ENCODE measurements at places on chromosomes 2 and 18.
A peak's percentile ranks its signal among the peaks of the same experiment; 100 is the strongest.

GRCh38 chr18:37963837-37964236 lies 398.2 kb upstream of the CELF4 start:
- DNase-seq = no peak

DNA sequence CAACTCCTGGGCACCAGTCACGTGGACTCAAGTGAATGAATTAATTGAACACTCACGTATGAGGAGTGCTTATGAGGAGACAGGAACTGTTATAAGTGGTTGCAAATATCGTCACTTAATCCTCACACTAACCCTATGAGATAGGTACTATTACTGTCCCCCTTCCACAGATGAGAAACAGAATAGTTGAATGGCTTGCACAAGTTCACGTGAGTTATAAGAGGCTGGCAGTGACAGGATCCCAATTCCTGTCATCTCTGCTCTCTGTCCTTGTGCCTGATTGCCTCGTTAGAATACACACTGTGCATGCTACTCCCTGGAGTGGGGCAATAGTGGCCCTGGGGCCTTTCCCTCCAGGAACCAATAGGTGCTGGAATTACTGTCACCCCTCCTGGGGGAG lies 253.5 kb downstream of the DYSF start:
- DNase-seq = no peak

DNA sequence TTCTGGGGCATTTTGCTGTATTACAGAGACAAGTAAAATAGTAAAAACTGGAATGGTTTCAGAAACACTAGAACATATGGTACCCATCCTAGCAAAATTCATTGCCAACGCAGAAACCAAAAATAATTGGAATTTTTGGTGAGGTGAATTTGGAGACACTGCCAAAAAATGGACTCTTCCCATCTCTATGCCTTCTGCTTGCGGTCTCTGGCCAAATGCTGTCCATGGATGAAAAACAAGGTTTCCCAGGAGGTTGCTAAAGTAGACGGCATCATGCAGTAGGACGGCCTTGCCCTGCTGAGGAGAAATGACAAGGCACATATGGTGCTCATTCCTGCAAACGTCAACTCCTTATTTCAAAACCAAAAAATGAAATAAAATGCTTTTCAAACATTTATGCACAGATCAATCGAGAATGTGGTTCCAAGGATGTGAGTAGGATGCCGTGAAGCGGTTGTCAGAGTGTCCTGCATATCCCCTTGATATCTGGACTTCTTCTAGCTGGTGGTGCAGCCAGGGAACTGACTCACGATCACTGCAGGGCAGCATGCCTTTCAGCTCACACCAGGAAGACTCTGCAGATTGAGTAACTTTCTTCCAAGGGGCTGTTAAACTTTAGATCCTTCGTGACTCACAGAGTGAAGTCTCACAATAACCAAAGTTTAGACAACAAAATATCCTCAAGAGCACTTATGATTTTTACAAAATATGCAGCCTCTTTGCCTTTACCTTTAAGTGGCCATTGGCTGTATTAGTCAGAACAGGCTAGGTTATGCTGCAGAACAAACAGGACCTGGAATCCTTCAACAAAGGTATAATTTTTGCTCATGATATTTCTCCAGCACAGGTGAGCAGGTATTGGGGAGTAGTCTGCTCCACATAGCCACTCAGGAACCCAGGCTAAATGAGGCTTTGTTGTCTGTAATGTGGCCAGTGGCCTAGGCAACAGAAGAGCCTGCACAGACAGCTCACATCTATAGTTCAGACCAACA lies 149.4 kb upstream of the NDUFV2 start:
- no peak for DNase-seq

DNA sequence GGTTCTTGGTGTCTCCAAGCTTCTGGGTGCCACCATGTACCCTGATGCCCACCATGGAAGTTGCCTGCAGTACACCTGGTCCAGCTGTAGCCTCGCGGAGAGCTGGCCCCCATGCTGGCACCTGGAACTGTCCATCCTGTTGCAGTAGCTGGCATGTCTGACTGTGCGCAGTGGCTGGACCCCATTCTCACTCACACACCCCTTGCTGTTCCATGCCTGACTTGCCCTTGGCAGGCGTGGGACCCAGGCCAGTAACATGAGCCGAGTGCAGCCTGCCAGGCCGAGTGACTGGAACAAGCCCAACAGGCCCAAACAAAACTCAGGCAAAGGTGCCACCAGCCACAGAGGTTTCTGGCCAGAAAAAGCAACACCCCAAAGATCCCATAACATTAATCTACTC lies 73.8 kb downstream of the NEURL3 start:
- DNase-seq = no peak

GRCh38 chr2:26648516-26648915 lies 7.3 kb upstream of the CIB4 start:
- DNase-seq = no peak

- no peak for DNase-seq
Measured at GRCh38 chr18:46439037-46439436, 218.0 kb downstream of the LOXHD1 start.

- DNase-seq = peak; percentile 78
Measured at GRCh38 chr2:39494784-39495251, 57.7 kb upstream of the MAP4K3 start.

- DNase-seq = no peak
Measured at GRCh38 chr2:232042911-232043574, 81.5 kb downstream of the DIS3L2 start.

DNA sequence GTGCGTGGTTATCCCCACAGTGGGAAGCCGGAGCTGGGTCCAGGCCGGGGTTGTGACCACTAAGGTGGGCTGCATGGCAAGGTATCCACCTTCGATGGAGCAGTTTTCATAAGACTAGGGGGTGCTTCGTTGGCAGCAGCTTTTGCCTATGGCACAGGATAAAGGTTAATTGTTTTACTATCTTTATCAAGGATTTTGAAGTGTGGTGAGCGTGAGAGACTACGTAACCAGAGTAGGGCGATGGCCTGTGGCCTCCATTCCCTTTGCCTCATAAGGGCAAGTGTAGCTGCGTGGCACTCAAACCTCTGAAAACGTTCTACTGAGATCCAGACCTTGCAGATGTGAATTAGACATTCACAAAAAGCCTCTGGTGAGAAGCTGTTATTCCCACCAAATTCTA lies 206.6 kb downstream of the ACKR3 start:
- DNase-seq = no peak

Measured in pulmonary artery endothelial cell (primary cell).